Activated naive CD8-positive, alpha-beta T cell treated with anti-CD3 and anti-CD28 coated beads, Interleukin-2, amount 10 ng/mL, durations not matched to agents 7 days and 5 days (primary cell): ENCODE measurements at places on chromosomes 16 and 17. TPM values are rescaled to one million over a fixed set of nuclear protein-coding genes. Genes with fewer than 3 reads are reported as not detected.

DNA sequence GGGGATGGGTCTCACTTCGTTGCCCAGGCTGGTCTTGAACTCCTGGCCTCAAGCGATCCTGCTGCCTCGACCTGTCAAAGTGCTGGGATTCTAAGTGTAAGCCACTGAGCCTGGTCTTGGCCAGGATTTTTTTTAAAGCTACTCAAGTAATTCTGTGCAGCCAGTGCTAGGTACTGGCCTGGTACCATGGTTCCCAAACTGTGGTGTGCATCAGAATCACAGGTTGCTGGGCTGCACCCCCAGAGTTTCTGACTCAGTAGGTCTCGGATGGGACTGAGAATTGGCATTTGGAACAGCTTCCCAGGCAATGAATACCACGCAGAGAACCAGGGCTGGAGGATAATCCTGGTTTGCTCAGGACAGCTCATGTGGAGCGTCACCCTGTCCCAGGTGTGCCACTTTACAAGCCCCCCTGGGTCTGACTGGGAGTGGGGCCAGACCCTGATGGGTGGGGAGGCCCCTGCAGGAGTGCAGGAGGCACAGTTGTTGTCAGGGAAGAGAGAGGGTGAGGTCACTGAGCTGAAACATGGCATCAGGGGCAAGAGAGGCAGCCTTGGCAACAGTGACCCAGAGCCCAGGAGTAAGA is 10.7 kb upstream of the MRPS23 start:
- no peak for DNase-seq

DNA sequence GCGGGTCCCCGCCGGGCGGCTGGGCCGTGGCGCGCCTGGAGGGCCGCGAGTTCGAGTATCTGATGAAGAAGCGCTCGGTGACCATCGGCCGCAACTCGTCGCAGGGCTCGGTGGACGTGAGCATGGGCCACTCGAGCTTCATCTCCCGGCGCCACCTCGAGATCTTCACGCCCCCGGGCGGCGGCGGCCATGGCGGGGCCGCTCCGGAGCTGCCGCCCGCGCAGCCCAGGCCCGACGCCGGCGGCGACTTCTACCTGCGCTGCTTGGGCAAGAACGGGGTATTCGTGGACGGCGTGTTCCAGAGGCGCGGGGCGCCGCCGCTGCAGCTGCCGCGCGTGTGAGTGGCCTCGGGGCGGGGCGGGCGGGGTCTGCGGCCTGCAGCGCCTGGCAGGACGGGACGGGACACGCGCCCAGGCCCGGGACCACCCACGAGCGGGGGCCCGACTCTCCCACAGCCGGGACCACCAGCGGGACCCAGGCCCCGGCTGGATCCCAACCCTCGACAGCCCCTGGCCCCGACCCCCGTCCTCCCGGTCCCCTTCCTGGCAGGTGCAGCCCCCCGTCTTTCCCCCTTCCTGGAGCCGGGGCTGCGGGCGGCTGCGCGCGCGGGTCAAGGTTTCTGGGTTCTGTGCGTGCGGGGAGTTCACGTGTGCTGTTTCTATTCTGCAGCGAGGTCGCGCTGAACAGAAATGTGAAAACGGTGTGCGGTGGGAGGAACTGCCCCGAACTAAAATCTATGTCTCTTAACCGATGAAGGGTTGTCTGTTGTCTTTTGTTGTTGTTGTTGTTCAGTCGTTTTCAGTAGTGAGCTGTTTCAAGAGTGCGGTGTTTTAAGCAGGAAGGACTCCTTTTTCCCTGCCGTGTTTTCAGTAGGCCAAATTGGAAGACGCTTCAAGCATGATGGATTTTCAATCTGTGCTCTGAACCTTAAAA is 705 bp downstream of the FOXK2 start:
- DNase-seq: peak; percentile 73

DNA sequence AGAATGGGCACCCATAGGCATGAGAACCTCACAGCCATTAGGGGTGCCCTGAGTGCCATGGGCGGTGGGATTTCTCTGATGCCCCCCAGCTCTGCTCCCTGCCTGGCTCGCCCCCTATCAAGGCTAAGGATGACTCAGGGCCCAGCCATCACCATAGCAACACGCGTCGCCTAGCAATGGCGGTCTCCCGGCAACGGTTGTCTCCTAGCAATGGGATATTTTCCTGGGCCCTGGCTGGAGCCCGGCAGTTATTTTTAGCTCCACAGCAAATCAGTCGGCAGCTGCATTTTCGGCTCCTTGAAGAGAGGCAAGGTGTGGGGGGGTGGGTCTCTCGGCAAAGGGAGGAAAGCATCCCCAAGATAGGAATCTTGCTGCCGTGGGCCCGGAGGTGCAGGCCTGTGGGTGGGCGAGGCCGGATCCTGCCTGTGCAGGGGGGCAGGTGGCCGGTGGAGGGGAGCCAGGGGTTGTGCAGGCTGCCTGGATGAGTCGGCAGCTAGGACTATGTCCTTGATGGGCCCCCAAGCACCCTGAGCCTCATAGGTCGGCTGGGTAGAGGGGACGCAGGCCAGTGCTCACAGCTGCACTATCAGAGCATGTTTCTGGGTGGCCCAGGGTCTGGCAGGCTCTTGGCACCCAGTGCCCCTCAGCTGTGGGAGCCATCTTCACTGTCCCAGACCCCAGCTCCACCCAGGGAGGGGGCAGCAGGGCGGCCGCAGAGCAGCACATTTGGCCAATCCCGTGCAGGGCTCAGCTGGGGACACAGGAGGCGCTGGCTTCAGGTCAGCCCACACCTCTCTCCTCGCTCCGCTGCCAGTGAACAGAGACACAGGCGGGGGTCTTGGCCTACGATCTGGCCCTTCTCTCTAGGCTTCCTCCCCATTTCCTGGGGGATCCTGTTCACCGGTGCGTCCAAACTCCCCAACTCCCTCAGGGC is 4.2 kb upstream of the FBXL16 start:
- DNase-seq: no peak

DNA sequence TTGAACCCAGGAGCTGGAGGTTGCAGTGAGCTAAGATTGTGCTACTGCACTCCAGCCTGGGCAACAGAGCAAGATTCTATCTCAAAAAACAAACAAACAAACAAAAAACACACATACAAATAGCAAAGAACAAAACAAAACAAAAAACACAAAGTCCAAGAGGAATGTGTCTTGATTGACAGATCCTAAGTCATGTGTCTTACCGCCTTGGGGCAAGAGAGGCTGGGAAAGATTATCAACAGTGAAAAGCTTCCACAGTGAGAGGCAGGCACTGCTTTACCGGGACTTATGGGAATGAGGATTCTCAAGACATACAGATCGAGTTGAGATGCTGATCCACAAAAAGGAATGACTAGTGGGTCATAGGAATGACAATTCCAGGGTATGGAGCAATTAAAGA is 62.7 kb upstream of the GAS7 start:
- DNase-seq: no peak

DNA sequence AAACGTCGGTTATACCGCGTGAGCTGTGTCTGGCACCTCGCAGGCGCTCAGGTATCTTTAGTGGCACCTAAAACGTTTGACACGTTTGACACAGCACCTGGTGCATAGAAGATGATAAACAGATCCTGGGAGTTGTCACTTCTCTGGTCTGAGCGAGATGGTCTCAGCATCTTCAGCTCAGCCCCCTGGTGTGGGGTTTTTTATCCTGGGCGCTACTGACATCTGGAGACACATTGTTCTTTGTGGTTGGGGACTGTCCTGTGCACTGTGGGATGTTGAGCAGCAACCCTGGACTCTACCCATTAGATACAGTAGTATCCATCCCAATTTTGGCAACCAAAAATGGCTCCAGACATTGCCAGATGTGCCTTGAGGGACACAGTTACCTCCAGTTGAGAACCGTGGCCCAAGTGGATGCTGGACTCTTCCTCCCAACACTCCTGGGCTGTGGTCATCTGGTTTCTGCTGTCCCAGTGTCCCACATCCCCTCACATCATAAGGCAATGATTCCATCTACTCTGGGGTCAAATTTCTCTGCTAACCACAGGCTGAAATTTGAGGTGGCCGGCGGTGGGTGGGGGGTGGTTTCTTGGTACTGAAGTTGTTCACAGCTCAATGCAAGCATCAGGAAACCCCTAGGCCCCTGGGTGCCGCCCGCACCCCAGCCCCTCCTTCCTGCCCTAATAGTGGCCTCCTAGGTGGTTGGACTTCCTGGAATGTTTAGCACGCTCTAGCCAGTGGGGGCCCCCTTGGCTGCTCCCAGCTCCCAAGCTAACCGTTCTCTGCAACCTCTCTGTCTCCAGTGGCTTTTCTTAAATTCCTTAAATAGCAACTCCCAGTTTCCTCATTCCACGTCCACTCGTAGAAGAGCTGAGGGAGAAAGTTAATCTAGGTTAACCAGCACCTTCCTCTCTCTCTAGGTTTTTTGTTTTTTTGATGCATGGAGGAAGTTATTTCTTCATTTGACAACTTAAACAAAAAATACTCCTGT is 124.8 kb downstream of the ABCC1 start:
- DNase-seq: no peak

GRCh38 chr17:57676543-57676942 is 68.6 kb downstream of the CCDC182 start:
- no peak for DNase-seq

DNA sequence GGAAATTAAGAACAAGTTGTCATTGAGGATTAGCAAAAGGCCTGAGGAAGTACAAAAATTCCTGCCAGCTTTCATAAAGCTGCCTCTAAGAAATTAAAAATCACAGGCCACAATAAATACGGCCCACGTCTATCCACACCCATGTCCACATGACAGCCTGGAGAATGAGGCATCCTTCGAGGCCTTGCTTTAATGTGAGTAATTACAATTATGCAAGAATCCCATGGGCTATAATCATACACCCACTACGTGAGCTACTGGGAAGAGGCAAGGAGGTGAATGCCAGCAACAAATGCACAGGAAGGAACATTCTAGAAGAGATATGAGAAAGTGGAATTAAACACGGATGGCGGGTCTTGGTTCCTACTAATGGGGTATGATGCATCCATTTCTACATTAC is 65.4 kb upstream of the ZFHX3 start:
- no peak for DNase-seq

GRCh38 chr17:81683208-81683583 is 401 bp downstream of the ARL16 start:
- no peak for DNase-seq

GRCh38 chr16:87587636-87588035 is 14.7 kb upstream of the JPH3 start:
- no peak for DNase-seq

GRCh38 chr16:49019831-49020230 is 261.8 kb downstream of the CBLN1 start:
- no peak for DNase-seq

GRCh38 chr17:62916684-62917571 is 49.1 kb upstream of the TANC2 start:
- no peak for DNase-seq

DNA sequence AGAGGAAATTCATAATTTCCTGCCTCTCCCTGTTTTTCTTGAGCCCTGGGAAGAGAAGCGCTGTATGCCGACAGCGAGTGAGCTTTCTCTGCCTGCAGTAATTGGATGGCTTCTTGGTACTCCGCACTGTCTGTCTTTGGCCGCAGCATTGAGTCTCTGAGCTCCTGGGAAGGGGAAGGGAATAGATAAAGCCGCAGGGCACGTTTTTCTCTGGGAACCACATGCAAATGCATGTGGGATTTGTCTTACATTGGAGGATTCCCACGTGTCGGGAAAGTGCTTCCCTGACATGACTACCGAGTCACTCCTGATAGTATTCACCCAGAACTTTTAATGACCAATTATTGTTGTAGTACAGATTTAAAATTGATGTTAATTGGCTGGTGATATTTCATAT is 385.9 kb downstream of the CPPED1 start:
- no peak for DNase-seq

DNA sequence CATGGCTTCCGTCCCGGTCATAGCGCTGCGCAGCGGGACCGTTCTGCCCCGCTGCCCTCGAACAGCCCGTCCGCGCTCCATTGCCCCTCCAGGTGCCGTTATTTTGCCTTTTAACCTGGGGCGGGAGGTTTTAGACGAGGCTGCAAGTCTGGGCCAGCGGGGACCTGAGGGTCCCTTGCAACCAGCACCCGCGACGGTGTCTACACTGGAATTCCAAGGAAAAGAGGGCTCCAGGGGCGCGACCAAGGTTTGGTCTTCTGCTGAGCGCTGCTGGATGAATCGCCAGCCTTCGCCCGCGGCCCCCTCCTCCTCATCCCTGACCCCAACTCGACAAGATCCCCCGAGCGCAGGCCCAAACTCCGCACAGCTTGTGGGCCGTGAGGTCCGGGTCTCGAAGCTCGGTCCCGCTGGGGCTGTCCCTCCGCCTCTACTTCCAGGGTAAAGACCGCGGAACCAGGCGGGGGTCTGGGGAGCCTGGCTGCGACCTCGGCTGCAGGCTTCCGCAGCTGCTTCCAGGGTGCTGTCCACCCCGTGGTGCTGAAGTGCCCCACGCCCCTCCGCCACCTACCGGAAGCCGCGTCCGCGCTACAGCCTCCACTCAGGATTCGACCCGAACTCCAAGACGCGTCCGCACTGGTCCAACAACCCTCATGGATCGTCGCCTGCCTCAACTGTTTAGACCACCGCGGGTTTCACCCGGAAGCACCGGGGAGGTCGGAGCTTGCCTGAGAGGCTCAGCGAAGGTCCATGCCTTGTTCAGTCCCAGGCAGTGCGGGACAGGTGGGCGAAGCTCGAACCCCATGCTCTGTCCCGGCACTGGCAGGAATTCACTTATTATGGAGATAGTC is 10.1 kb upstream of the CA4 start:
- peak; percentile 87 for DNase-seq

DNA sequence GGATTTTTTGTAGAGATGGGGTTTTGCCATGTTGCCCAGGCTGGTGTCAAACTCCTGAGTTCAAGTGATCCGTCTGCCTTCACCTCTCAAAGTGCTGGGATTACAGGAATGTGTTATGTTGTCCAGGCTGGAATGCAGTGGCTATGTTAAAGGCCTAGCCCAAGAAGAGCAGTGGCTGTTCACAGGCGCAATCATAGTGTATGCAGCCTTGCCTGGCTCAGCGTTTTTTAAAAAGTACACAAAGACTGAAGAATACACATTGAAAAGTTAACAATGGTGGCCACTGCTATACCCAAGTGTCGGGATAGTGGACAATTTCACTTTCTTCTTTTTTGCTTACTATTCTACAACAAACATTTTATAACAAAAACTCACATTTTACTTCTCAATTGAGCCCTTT is 7.0 kb downstream of the DERL2 start:
- no peak for DNase-seq

GRCh38 chr17:70702683-70703255 is 533.4 kb downstream of the KCNJ2 start:
- DNase-seq: no peak

DNA sequence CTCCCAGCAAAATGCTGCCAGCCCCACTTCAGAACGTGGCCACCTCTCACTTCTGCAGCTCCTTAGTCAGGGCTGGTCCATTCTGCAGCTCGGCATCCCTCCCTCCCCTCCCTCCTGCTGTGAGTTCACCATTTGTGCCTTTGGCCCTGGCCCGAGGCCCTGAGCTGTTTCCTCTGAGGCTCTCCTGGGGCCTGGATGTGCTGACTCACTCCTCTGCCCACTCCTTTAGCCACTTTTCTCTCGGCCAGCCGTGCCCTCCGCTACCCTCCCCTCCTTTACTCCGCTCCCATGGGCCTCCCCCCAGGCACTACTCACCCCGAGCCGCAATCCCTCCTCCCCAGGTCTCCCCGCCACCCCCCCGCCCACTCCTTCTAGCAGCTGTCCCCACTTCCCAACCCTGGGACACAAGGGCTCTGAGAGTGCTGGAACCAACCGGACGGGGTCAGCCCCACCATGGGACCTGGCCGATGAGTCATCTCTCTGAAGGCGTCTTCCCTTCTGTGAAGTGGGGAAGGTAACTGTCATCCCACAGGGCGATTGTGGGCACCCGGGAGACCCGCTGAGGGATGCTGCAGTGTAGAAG is 11.5 kb downstream of the KCNG4 start:
- no peak for DNase-seq

Gene SPHK1
- 3.9 TPM for total RNA-seq

Gene ADGRG1
- total RNA-seq: 4.3 TPM

Gene WFDC1
- total RNA-seq: not detected

Gene CCL8
- not detected for total RNA-seq

Gene DPEP2NB
- total RNA-seq: not detected

Gene C17orf50
- not detected for total RNA-seq
